Epithelial cell of umbilical artery (primary cell): ENCODE measurements at places on chromosomes 3 and 15. TPM values are rescaled to one million over a fixed set of nuclear protein-coding genes. Genes with fewer than 3 reads are reported as not detected.

The TMEM158 gene
- 2.6 and 15.8 TPM in 2 replicates for total RNA-seq

The ZFAND6 gene
- 147 and 227 TPM in 2 replicates for total RNA-seq

The CLEC3B gene
- total RNA-seq, result 0.32 and 0.61 TPM in 2 replicates

The RHCG gene
- total RNA-seq, result 0.32 TPM in 1 of 2 replicates, not detected in the other

The PPP1R14D gene
- total RNA-seq, result not detected in 2 replicates

The ZBTB47 gene
- total RNA-seq, result 12.2 and 13.6 TPM in 2 replicates

The GOLGA6L1 gene
- total RNA-seq, result not detected in 2 replicates

The CYP19A1 gene
- not detected in 2 replicates for total RNA-seq

The ISG20 gene
- 13.0 and 17.2 TPM in 2 replicates for total RNA-seq

The FEZF2 gene
- total RNA-seq, result not detected in 2 replicates

The CPLX3 gene
- not detected in 2 replicates for total RNA-seq

The KLHDC8B gene
- 24.4 and 51.7 TPM in 2 replicates for total RNA-seq

The TEX55 gene
- total RNA-seq, result not detected in 2 replicates

The PLA2G4E gene
- not detected in 2 replicates for total RNA-seq

The ARHGAP31 gene
- 19.5 and 22.9 TPM in 2 replicates for total RNA-seq

The WWTR1 gene
- 138 and 147 TPM in 2 replicates for total RNA-seq

The GP5 gene
- not detected in 2 replicates for total RNA-seq

The RASGRF1 gene
- not detected in 2 replicates for total RNA-seq
